Kidney tubule cell (primary cell): ENCODE measurements at places on chromosomes 13 and 19.
A peak's percentile ranks its signal among the peaks of the same experiment; 100 is the strongest.

DNA sequence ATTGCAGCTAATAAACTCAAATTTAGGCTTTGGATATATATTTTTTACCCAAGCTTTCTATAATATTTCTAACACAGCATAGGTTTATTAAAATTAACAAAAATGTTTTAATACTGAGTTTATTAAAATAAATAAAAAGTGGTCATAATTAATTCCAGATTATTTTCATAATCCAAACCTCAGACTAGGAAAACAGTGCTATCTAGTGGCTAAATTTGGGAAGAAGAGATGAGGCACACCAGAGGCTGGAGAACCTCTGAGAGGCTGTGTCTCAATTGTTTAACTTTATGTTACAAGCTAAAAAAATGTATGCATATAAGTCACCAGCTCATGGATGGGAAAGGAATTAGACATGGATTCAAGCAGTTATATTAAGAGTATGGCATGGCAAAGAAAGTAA is 392.5 kb downstream of the DIAPH3 start:
- no peak for DNase-seq

GRCh38 chr13:52706081-52706480 is 33.5 kb downstream of the CNMD start:
- DNase-seq = no peak

GRCh38 chr19:39328046-39328705 is 7.5 kb upstream of the LRFN1 start:
- DNase-seq = peak; percentile 68

DNA sequence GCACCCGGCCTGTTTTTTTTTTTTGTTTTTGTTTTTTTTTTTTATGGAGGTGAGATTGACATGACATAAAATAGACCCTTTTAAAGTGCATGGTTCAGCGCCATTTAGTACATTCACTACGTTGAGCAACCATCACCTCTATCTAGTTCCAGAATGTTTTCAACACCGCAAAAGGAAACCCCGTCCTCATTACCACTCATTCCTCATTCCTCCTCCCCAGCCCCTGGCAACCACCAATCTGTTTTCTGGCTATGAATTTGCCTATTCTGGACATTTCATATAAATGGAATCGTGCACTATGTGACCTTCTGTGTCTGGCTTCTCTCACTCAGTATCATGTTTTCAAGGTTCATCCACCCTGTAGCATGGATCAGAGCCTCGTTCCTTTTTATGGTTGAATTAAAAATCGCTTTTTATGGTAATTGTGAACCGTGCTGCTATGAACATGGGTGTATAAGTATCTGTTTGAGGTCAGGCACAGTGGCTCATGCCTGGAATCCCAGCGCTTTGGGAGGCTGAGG is 9.9 kb upstream of the ADGRE5 start:
- no peak for DNase-seq

GRCh38 chr13:97082461-97083207 is 88.4 kb upstream of the OXGR1 start:
- no peak for DNase-seq

DNA sequence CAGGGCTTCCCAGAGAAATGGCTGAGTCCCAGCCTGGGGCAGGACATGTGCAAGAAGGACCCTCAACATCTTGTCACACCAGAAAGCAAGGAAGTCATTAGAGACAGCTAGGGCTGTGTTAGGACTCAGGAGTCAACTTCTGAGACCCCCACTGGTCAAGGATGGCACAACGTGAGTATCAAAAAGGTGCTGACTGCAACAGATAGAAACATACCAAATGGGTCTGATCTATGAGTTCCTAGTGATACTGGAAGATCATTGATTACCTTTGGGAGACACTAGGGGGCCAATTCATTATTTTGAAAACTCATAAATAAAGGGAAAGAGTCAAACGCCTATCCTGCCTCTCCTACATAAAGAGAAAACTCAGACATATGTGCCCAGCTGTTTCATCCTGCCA is 73.5 kb upstream of the GJB6 start:
- DNase-seq = no peak

GRCh38 chr19:10104130-10104513 is 1.6 kb upstream of the ANGPTL6 start:
- DNase-seq = no peak

DNA sequence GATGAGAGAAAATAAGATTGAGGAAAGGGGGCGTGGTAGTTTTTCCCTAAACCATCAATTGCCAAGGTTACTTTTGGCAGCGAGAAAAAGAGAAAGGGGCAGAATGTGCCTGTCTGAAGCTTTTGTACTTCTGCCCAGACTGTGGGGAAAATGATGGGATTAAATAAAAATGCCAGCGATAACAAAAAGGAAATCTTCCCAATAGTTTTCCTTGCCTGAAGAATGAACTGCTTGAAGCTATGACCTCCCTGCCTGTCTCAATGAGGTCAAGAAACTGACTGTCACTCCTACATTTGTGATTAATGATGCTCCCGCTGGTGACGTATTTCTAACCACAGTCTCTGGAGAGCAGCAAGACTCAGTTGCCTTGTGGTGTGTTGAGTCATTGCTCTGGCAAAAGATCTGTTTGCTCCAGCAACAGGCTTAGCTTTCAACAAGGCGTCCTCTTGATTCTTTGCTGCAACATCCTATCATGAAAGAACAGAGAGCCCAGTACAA is 1051.5 kb downstream of the DIAPH3 start:
- DNase-seq = peak; percentile 80

- DNase-seq = no peak
Observed at GRCh38 chr13:33583398-33583797, 234.6 kb upstream of the RFC3 start.

DNA sequence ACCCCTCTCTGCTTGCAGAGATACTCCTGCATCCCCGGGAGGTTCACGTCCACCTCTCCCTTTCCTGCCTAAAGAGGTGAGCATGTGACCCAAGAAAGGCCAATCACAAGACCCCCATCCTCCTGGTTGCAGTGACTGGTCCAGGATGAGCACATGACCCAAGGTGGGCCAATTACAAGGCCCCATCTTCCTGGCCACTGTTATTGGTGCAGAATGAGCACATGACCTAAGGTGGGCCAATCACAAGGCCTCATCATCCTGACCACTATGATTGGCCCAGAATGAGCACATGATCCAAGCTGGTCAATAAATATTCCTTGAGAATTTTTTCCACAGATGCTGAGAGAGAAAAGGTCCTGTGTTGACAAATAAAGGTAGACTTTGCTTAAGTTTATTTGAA is 350.7 kb downstream of the EFNB2 start:
- no peak for DNase-seq

- DNase-seq = peak; percentile 22
Observed at GRCh38 chr13:50650592-50651504, 192.6 kb downstream of the DLEU7 start.

DNA sequence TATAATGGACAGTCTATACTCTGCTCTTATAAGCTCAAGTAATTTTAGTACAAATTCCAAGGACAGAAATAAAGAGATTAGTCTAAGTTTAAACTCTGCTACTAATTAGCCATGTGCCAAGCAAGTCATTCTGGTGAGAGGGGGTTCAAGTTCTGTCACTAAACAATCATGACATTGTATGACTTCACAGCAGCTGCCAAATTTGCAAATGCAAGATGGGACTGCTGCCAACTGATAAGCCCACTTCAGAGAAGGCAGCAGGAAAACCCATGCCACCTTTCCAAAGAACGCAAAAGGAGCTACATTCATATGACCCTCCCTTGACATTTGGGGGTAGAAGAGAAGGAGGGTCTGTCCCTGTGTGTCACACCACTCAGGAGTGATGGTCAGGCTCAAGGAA is 60.7 kb upstream of the RFXAP start:
- no peak for DNase-seq

DNA sequence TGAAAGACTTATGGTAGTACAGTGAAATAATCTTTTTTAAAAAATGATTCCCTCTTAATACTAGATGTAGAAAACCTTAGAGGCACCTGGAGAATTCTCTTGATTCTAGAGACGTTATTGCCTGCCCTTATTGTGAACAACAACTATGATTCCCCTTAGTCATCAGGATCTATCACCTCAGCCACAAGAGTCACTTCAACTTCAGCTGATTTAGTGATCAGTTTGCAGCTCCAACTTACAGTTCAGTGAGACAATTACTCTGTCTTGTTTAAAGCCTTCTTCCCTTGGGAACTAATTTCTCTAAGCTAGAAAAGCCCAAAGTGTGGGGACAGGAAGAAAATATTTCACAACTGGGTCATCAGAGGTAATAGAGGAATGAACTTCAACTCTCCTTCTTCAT is 254.3 kb upstream of the SLITRK1 start:
- no peak for DNase-seq

GRCh38 chr19:44666852-44667556 is 4.3 kb upstream of the CEACAM19 start:
- DNase-seq = no peak

DNA sequence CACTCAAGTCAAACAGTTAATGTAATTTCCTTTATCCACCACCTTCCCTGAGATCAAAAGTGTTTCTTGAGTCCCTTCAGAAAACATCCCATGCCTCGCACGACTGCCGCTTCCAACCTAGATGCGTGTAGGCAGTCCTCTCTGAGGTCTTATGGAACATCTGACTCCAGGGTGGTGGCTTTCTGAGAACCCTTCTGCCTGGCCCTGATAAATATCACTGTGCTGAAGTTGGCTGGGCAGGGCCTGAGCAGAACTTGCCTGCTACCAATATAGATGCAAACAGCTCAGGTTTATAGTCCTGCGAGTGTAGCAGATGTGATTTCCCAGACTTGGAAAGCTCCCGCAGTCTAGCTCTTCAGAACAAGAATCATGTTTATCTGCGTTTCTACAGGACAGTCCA is 61.1 kb upstream of the GPR12 start:
- no peak for DNase-seq

- peak; percentile 4 for DNase-seq
Observed at GRCh38 chr13:60398907-60399589, 2.0 kb downstream of the TDRD3 start.

- DNase-seq = no peak
Observed at GRCh38 chr13:67505376-67505775, 275.2 kb upstream of the PCDH9 start.

DNA sequence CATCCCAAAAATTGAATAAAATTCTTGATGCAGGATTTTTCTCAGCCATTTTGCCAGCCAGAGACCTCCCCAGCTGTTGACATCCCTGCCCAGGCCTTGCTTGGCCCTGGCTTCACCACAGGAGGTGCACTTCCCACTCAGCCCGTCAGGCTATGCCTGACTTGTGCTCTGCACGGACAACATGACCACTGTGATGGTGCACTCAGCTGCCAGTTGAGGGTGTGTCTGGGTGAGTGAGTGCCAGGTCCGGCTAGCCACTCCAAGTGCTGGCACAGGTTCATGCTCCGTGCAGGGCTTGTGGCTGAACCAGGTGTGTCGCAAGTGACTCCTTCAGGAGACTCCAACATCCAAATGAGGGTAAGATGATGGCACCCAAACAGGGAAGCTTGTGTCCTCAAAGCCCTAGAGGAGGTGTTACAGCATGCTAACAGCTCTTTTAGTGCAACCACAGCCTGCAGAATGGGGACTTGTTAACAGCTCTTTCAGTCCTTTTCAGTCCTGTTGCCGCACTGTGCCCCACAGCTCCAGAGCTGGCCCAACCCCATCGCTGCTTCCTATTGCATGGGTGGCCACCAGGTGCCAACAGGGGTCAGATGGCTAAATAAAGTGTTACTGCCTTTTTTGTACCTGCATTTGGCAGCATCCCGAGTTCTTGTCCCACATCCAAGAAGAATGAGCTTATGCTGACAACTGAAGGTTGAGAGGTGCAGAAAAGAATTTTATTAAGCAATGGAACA is 380.7 kb downstream of the SLITRK5 start:
- no peak for DNase-seq

DNA sequence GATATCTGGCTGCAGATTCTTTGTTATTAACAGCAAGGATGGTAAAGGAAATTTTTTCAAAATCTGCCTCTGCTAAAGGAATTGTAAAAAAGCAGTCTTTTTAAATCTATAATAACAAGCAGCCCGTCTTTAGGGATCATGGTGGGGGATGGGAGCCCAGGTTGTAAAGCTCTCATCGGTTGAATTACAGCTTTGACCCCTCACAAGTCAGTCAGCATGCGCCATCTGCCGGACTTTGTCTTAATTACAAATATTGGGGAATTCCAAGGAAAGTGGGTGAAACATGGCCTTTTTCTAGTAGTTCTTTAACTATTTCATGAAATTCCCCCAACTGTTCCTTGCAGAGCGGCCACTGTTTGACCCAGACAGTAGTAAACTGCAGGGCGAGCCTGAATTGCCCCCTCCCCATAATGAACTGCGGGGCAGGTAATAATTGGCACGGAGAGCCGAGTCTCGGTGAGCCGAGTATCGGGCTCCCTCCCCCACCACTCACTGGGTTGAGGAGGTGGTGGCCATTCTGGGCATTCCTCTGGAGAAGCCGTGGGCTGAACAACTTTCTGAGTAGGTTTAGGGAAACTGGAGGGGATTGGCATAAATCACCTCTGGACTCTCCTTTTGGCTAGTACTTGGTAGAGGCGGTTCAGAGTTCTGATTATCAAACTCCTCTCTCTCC is 11.6 kb downstream of the ZNF578 start:
- no peak for DNase-seq

DNA sequence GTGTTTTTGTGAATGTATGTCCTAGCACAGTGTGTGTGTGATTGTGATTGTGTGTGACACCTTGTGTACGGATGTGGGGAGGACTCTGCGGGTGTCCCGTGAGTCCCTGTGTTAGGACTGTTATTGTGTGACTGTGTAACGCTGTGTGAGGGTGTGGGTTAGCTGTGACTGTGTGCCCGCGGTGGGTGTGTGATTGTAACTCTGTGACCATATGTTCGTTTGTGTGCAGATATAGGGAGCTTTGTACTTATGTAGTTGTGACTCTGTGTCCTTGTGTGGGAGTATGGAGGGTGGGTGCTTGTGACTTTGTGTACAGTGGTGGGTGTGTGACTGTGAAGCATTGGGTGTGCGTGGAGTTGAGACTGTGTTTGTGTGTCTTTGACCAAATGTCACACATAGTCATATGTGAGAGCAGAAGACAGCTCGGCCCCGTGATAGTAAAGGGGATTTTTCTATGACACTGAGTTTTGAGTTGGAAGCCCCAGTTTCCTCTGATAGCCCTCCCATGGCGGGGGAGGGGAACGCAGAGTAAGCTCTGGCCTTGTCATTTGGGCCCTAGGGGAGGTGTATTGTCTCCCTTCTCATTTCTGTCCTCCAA is 949 bp upstream of the ZNF260 start:
- DNase-seq = no peak

- DNase-seq = peak; percentile 44
Observed at GRCh38 chr19:11699931-11700794, 38.6 kb downstream of the ZNF823 start.

GRCh38 chr19:27734496-27735220 is 1478.3 kb downstream of the UQCRFS1 start:
- no peak for DNase-seq
